Activated CD8-positive, alpha-beta T cell treated with anti-CD3 and anti-CD28 coated beads, Interleukin-2, amount 10 ng/mL, durations not matched to agents 7 days and 5 days (primary cell): ENCODE measurements at places on chromosomes 11 and 22.

- H3K4me1 ChIP-seq = no peaks in the 10 kb centered on the region
- no peaks in the 10 kb centered on the region for H3K27me3 ChIP-seq
- peak overlapping the region; percentile 28 for H3K27ac ChIP-seq
- H3K4me3 ChIP-seq = no peak overlapping the region
- peaks cover 14% of the 10 kb centered on the region for H3K36me3 ChIP-seq
- DNase-seq = no peak
Measured at GRCh38 chr11:65307298-65308229, 7.1 kb upstream of the CDC42EP2 start.

GRCh38 chr11:129960216-129961214, 42.1 kb downstream of the PRDM10 start:
- no peak overlapping the region for H3K4me3 ChIP-seq
- H3K36me3 ChIP-seq = peaks cover 6% of the 10 kb centered on the region
- peaks cover 11% of the 10 kb centered on the region for H3K4me1 ChIP-seq
- no peaks in the 10 kb centered on the region for H3K27me3 ChIP-seq
- H3K27ac ChIP-seq = no peak overlapping the region

- H3K4me1 ChIP-seq = peaks cover 31% of the 10 kb centered on the region
- H3K4me3 ChIP-seq = no peak overlapping the region
- peak overlapping the region; percentile 33 for H3K27ac ChIP-seq
- H3K36me3 ChIP-seq = peaks cover 44% of the 10 kb centered on the region
- DNase-seq = no peak
Measured at GRCh38 chr11:59766542-59767224, 11.5 kb downstream of the STX3 start.

GRCh38 chr11:85182441-85183387, 444.4 kb downstream of the DLG2 start:
- no peak overlapping the region for H3K4me3 ChIP-seq
- H3K4me1 ChIP-seq = no peaks in the 10 kb centered on the region
- H3K36me3 ChIP-seq = no peaks in the 10 kb centered on the region

GRCh38 chr11:22703040-22703439, 36.6 kb downstream of the GAS2 start:
- peaks cover 2% of the 10 kb centered on the region for H3K27me3 ChIP-seq
- H3K4me1 ChIP-seq = no peaks in the 10 kb centered on the region
- H3K36me3 ChIP-seq = no peaks in the 10 kb centered on the region
- no peak for DNase-seq
- H3K27ac ChIP-seq = no peak overlapping the region
